ENCODE measurements at places on chromosomes 2 and 18.
A peak's percentile ranks its signal among the peaks of the same experiment; 100 is the strongest.

DNA sequence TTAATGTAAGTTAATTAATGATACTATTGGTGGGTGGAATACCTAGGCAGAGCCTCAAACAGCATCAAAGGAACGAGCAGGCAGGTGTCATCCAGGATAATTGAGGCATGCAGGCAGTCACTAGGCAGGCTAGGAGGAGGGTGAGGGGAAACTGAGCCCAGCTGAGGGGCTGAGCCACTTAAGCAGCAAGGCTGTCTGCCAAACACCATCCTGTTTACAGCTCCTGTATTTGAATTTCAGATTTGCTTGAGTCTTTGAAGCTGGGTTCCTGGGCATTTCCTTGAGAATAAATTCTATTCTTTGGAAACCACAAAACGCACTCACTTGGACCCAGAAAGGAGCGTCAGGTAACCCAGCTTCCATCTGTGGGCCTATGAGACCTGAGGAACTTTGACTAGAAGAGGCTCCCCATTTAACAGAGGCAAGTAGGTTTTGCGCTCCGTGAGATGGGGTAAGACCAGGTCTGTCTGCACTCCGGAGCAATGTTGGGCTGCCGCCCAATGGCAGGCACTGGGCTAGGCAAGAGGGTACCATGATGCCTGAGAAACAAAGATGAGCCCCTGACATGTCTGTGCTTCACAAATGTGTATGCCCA, 2.0 kb downstream of the EDAR start:
- DNase-seq: no peak

DNA sequence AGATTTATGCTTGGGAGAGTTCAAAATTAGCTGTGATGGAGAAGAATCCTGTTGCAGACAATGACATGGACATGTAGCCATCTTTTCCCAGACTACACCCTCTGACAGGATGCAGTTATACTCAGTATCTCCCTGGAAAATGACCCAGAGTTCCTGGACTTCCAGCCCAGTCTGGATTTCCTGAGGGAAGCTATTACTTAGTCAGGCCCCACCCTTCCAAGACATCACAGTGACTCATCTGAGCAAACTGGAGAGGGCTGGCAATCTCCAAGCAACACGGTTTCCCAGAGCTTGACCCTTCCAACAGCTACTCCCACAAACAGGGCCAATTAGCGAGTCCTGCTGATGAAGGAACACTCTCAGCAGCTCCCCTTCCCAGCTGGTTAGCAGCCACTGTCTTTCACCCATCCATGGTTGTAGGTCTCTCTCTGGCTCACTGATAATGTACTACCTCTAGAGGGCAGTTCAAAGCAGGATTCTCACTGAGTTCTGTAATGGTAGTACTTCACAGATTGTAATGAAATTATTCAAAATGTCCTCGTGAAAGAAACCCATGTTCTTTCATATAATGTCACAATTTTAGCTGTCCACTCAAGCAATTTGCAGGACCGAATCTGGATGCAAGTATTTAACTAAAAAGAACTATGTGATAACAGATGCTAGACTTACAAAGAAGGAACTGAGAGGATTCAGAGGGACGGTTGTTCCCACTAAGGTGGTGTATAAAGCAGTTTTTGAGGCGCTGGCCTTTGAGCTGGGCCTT, 110.2 kb downstream of the MDH1 start:
- peak; percentile 80 for DNase-seq

- no peak for DNase-seq
Measured at GRCh38 chr2:224382973-224383555, 18.8 kb downstream of the FAM124B start.

- no peak for DNase-seq
Measured at GRCh38 chr2:98550165-98550564, 58.1 kb downstream of the COA5 start.

DNA sequence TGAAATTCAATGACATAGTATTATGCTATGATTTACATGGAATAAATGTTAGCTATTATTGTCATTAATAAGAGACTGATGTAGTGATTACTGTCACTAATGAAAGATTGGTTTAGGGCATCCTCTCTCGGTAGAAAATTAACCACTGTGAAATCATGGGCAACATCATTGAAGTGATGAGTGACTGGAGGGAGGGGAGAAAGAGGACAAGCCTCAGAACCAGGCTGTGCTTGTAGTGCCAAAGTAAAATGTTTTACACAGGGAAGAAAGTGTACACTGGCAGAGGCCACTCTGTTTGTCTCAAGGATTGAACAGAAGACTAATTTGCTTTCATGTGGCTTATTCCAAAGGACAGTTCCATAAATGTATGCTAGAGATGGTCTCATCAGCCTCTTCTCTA, 456.2 kb upstream of the TCF4 start:
- no peak for DNase-seq

DNA sequence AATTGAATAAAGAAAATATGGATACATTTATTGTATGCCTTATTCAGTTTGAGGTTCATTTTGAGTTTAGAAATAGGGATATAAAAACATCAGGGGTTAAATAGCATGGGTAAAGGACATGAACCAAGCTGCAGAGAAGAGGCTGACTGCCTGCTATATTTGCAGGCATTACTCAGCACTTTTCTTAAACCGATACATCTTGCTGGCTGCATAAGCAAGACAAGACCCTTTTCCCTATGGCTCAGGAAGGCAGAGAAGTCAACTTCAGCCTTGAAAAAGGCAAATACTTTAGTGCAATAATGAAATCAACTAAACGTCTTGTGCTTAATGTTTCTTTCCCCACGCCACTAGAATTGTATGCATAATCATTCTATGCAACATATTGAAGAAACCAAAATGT, 36.4 kb downstream of the SCN1A start:
- DNase-seq: peak; percentile 7

GRCh38 chr2:10370895-10371294, 68.2 kb downstream of the HPCAL1 start:
- no peak for DNase-seq

GRCh38 chr18:48750485-48751175, 200.1 kb downstream of the SMAD7 start:
- DNase-seq: no peak

GRCh38 chr18:75139226-75139911, 69.6 kb downstream of the PTGR3 start:
- DNase-seq: no peak

GRCh38 chr2:135636982-135637381, 104.7 kb upstream of the UBXN4 start:
- no peak for DNase-seq

- no peak for DNase-seq
Measured at GRCh38 chr2:15539999-15540398, 21.1 kb downstream of the NBAS start.

GRCh38 chr18:23137097-23137635, 1.9 kb downstream of the CABLES1 start:
- peak; percentile 62 for DNase-seq

- DNase-seq: no peak
Measured at GRCh38 chr18:9961041-9961440, 47.2 kb downstream of the VAPA start.

DNA sequence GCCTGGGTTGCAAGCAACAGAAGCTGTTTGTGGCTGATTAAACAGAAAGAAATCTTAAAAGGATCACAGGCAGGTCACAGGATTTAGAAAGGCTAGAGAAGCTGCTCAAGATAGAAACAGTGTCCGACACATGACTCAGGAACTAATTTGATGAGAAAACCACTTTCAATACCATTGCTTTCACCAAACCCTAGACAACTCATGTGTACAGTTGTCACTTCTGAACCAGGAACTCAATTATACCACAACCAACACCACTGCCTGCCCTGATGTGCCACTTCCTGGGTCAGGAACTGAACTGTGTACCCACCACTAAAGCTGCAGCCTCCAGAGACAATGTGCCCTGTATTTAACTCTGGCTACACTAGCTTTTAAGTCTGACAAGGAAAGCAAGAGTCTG, 56.0 kb downstream of the TMEM247 start:
- DNase-seq: no peak

- DNase-seq: no peak
Measured at GRCh38 chr2:148653437-148653836, 8.9 kb downstream of the EPC2 start.

DNA sequence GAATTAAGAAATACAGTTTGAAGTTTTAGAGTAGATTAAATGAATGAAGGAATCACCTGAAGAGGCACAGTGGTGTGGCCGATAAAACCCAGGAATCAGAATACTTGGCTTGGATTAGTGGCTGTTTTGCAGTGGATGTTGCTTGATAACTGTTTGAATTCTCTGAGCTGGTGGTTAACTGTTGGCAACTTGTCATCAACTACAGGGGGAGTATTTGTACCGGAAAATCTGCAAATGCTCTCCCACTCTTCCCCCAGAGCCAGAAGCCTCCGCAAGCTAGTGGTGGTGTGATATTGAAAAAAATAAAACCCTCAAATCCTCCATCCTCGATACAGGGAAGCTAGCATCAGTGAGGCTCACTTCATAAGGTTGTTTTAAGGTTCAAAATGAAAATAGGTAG, 326.7 kb downstream of the DPP10 start:
- DNase-seq: no peak

GRCh38 chr2:8632755-8633154, 49.1 kb upstream of the ID2 start:
- DNase-seq: no peak

GRCh38 chr2:191347881-191348280, 102.7 kb downstream of the MYO1B start:
- no peak for DNase-seq

GRCh38 chr18:72128649-72129048, 415.5 kb downstream of the CBLN2 start:
- DNase-seq: no peak

- DNase-seq: no peak
Measured at GRCh38 chr2:54239427-54239826, 16.6 kb downstream of the TSPYL6 start.

GRCh38 chr2:238344517-238344916, 24.2 kb downstream of the TRAF3IP1 start:
- DNase-seq: no peak

DNA sequence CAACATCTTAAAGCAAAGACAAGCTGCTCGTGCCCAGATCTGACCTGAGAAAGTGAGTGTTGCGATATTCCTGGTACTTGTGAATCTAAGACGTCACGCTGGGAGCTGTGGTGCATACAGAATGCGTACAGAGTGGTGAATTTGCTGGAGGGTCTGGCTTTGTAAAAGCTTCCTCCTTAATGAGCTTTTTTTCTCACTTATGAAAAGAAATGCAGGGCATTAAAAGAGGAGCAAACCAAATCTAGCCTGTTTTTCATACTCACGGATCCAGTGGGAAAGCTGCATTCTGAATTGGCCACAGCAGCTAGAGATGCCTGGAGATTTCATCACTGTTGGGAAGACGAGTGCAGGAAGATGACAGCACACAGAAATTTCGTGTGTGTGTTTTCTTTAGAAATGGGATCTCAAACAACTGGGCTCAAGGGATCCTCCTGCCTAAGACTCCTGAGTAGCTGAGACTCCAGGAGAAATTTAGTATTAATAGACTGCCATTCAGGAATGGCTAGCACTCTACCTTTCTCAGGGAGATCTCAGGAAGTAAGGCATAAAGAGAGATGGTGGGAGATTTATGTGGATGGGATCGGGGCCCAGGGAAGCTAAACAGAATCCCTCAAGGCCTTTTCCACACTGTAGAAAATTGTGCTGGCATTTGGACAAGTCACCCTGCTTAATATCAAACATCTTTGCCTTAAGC, 181.3 kb downstream of the ALPK2 start:
- no peak for DNase-seq

- DNase-seq: peak; percentile 48
Measured at GRCh38 chr18:49647496-49648168, 85.8 kb downstream of the LIPG start.

Measured in dermis blood vessel endothelial cell (primary cell).